ENCODE measurements at places on chromosomes 2 and 18.

- DNase-seq, result no peak
Observed at GRCh38 chr2:39256040-39256439, 12.3 kb upstream of the CDKL4 start.

DNA sequence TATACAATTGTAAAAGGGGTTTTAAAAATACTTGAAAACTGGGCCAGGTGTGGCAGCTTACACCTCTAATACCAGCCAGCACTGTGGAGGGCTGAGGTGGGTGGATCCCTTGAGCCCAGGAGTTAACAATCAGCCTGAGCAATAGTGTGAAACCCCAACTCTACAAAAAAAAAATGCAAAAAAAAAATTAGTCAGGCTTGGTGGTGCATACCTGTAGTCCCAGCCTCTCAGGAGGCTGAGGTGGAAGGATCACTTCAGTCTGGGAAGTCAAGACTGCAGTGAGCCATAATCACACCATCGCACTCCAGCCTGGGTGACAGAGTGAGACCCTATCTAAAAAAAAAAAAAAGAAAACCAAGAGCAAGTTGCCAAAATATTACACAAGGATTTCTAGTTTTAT lies 182.7 kb downstream of the UBE2E3 start:
- DNase-seq, result no peak

DNA sequence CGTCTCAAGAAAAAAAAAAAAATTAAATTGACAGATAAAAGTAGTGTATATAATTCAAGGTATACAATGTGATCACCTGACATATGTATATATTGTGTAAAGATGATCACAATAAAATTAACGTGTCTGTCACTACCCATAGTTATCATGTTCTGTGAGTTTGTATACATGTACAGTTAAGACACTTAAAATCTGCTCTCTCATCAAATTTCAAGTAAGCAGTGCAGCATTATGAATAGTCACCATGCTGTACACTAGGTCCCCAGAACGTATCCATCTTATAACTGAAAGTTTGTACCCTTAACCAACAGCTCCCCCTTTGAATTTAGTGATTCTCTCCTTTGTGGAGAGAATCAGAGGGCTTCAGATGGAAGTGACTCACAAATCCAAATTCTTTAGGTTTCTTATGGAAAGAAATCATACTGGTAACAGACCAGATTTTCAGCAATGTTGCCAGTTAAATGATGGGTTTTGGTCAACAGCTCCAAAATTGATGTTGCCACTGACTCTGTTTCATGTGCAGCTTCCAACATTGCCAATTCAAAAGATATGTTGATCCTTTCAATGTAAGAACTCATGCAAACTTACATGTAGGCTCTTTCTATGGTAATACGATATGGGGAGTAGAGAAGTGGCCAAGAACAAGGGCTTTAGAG lies 281.5 kb downstream of the AFF3 start:
- no peak for DNase-seq

DNA sequence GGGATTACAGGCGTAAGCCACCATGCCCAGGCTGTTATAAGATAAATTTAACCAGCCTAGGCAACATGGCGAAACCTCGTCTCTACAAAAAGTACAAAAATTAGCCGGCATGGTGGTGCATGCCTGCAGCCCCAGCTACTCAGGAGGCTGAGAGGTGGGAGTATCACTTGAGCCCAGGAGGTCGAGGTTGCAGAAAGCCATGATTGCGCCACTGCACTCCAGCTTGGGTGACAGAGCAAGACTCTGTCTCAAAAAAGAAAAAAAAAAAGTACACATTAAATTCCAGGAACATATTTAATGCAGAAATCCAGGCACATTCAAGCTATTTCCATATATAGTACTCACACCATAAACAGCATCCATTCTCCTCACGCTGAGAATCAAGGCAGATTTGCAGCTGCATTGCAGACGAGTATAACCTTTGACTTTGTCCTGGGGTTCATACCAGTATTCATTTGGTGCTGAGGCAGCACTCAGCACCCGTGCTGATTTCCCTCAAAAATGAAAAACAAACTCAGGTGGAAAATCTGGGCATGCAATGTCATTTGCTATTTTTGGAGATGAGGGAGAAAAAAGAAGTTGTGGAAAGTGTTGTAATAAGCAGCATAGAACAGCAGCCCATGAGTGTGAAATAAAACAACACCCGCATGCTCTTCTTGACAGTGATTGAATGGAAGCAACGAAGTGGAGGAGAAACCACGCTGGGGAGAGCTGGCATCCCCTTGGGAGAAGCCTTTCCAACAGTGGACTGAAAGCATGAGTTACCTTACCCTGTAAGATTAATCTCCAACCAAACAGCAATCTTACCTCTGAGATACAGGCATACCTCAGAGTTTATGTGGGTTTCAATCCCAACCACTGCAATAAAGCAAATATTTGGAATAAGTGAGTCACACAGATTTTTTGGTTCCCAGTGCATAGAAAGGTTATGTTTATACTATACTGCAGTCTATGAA lies 46.8 kb upstream of the ANXA4 start:
- DNase-seq, result no peak

GRCh38 chr2:198098918-198099317 lies 294.5 kb downstream of the PLCL1 start:
- DNase-seq, result no peak

GRCh38 chr2:192741889-192742288 lies 547.2 kb upstream of the TMEFF2 start:
- DNase-seq, result no peak

DNA sequence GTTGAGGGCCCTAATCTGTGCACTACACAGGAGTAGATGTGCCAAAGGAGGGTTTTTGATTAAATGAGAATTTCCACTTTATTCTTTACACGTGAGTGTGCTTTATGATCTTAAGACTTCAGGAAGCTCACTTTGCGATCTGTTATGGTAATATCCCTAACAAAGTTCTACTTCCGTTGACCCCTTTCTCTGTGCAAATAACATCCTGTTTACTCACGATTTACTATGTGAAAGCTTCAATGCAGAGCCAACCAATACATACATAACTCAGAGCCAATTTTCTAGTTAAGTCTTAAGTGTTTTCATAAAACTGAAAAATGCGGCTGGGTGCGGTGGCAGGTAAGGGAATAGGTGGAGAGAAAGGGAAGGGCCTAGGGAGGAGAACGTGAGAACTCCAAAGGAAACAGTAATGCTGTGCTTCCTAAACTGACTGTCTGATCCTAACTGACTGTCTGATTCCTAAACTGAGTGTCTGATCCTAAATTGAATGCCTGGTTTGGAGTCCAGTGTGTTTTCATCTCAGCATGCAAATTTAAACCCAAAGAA lies 87.6 kb downstream of the PLCL1 start:
- no peak for DNase-seq

DNA sequence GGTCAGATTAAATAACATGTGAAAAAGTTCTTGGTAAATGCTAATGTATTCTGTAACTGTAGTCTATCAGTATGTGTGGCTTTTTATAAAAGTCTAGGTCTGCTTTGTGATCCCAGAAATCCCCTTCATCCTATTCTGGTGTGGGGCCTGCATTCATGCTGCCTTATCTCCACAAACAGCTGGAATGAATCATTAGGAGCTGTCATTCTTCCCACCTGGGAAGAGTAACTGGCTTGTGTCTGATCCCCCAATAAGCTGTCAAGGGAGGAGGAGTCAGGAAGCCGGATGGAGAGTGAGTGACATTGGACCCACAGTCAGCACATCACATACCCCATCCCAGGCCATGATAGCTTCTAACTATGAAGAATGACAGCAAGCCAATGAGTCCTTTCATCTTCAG lies 81.1 kb upstream of the EPHA4 start:
- DNase-seq, result no peak

DNA sequence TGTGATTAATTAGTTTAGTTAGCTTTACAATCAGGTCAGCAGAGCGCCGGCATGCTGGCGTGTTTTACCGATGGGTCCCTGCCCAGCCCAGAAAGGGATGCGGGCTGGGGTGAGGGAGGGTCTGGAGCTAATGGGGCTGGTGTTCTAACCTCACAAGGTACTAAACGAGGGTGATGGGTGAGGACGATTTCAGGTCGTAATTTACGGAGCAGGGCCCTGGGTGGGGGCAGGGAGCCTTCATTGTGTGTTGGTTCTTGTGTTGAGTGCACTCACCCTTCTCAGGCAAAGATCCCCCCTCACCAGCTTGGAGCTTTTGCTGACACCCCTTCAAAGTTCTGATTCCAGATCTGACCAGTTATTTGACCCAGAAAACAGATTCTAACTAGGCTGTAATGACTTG lies 39.5 kb downstream of the PTGR3 start:
- DNase-seq, result no peak

DNA sequence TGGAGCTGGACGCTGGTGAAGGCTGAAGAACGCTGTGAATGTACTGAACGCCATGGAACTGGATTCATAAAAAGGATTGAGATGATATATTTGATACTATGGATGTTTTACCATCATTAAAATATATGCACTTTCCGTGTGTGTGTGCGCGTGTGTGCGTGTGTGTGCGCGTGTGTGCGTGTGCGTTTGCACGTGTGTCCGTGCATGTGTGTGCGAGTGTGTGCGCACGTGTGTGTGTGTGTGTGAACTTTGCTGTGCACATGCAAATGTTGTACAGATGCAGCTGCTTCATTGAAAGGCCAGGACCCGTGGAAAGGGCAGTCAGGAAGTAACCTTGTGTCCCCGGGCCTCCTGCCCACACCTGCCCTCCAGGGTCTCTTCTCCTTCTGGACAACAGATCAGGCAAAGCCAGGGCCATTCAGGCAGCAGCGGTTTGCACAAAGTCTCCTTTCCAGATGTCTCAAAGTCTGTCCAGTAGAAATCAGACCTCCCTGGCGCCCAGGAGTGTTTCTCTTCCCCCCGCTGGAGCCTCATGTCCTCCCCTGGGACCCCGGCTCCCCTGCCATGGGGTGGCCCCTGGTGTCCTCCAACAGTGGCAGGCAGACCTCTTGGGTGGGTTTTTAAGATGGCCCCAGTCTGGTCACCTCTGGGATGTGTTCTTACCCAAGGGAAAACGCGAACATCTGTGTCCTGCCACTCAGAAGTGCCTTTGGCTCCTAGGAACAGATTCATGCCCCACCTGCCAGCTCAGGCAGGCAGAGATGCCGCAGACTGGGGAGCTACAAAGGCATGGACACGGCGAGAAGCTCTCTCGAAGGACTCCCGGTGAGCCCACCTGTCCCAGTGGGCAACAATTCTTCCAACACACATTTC lies 86.1 kb upstream of the GPC1 start:
- no peak for DNase-seq

GRCh38 chr2:127108090-127108523 lies 1.2 kb upstream of the BIN1 start:
- DNase-seq, result peak; percentile 24

- peak; percentile 19 for DNase-seq
Observed at GRCh38 chr2:241813644-241814392, 4.8 kb downstream of the NEU4 start.

- no peak for DNase-seq
Observed at GRCh38 chr2:74304332-74305148, 38.7 kb downstream of the SLC4A5 start.
